ENCODE measurements at places on chromosomes 4 and X. TPM values are rescaled to one million over a fixed set of nuclear protein-coding genes. Genes with fewer than 3 reads are reported as not detected.

Gene SLC49A3
- 3.6 TPM for total RNA-seq

Gene NDUFB11
- total RNA-seq = 66.1 TPM

Gene C4orf51
- not detected for total RNA-seq

Gene POF1B
- 31.2 TPM for total RNA-seq

DNA sequence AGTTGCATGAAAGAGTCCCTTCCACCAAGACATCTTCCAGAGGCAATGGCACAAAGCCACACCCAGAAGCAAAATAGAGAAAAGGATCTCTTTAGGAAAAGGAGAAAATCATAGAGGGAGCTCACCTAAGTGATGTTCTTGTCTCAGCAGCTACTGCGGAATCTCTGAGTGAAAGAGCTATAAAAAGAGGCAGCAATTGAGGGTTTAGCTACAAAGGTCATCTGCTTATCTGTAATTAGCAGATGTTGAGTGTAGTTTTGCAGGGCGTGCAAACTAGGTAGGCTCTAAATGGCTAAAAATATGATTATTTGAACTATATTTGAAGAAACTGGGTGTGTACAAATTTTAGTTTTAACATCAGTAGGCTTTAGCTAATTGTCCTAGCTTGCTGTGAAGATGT lies 276.0 kb downstream of the HS3ST1 start:
- no peak for DNase-seq

- DNase-seq = no peak
Observed at GRCh38 chrX:71420686-71421085, 54.5 kb downstream of the TAF1 start.

DNA sequence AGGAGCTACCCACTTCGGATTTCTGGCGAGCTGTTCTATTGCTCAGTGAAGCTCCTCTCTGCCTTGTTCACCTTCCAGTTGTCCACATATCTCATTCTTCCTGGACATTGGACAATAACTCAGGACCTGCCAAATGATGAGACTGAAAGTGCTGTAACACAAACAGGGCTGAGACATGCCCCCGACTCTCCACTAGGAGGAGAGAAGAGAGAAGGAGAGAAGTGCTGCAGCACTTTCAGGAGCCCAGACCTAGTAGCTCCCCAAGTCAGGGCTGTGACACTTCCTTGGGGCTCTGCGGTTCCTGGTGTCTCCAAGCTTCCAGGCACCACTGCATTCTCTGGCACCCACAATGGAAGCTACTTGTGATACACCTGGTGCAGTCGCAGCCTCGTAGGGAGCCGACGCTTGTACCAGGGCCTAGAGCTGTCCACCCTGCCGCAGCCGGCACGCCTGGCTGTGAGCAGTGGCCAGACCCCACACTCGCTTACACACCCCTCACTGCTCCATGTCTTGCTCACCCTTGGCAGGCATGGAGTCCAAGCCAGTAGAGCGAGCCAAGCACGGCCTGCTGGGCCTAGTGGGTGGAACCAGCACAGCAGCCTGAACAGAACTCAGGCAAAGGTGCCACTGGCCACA lies 234.9 kb downstream of the TECRL start:
- no peak for DNase-seq

DNA sequence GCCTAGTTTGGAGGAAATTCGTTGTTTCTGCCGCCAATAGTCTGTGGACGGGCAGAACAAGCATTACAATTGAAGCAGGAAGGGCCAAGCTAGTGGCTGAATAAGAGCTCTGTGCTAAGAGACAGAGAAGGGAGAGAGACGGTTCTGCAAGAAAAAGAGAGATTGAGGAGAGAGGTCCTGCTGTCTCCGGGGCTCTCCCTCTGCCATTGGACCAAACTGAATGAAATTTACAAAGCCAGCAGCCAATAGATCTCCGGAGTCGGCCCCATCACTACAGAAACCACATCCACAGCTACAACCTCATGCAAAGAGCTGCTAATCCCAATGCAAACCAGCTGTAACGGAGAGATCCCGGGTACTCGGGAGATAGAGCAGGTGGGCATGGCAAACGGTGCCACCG lies at the start of gene NLGN4X:
NLGN4X (minus strand) TSS at position 148 of the 400 bp plus-strand sequence. CDS start 77,401 bp downstream, outside the sequence.
- no peak for DNase-seq

GRCh38 chr4:101857176-101857575 lies 66.6 kb downstream of the BANK1 start:
- DNase-seq = no peak

Measured in esophagus squamous epithelium (tissue), 5 donors.